ENCODE measurements at places on chromosomes 11 and 22.

GRCh38 chr11:108498046-108498815 is at the start of gene POGLUT3:
Gene POGLUT3 (minus strand): TSS chr11:108498384. CDS start chr11:108498366, 18 bp downstream.
- DNase-seq, result peak; percentile 23

- no peak for DNase-seq
Measured at GRCh38 chr11:109145287-109145686, 276.7 kb upstream of the C11orf87 start.

- DNase-seq, result no peak
Measured at GRCh38 chr22:19976671-19977070, 35.1 kb upstream of the TXNRD2 start.

GRCh38 chr22:41831828-41832552 is 915 bp upstream of the SREBF2 start:
- DNase-seq, result no peak

DNA sequence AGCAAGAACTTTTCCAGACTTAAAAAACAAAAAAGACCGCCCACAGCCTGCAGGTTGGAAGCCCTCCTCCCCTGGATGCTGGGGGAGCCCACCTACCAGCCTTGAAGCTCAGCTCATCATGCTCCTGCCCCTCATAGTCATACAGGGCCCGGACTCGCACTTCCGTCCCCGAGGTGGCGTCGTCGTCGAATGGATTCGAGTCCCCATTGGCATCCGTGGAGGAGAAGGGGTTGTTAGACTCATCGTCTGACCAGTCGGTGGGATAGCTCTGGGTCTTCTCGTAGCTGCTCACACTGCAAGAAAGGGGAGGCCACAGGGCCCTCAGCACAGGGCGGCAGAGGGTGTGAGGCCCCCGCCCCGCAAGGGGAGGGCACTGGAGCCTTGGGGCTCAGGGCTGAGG is 19.0 kb upstream of the ARFGAP3 start:
- no peak for DNase-seq

GRCh38 chr11:17573526-17573925 is 26.5 kb downstream of the OTOG start:
- no peak for DNase-seq

DNA sequence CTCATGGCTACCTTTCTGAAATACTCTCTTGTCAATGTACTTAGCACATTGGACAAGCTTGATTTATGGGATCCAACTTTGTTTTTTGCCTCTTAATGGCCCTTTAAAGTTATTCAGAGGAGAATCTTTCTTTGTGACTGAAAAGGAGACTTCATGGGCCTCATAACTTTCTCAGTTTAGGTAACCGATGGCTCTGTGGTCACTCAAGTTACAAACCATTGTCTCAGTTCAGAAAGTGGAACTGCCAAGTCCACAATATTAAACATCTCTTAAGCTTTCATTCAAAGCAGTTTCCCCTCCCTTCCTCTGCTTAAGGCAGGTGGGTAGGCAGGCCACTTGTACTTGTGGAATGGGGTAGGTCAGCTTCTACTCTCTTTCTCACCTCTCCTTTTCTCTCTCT is 12.3 kb upstream of the ARL14EP start:
- DNase-seq, result no peak

DNA sequence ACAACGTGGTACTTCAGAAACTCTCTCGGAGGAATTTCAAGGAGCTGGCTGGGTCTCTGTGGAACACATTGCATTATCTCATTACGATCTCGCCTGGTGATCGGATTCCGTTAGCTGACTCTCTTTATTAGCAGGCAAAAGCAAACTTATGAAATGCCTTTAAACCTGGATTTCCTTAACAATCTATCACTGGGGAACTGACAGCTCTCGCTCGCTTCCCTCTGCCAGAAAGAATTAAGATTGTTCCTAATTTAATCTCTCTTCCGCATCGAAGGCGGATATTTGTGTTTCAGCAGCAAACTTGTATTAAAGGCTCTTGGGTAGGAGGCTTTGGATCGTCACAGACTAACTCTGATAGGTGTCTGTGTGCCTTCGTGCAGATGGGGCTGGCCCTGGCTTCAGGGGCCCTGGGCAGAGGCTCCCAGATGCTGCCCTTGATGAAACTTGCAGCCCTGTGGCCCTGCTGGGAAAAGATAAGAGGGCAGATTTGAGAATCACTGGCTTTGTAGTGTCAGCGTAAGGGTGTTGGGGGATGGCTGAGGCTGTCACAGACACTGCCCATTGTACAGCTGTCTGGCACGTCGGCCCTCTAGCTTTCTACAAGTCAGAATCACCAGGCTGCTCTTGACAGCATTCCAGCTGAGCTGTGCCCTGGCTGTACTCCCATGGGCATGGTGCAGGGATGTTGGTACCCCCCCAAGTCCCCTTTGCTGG is 162.2 kb upstream of the NECTIN1 start:
- peak; percentile 93 for DNase-seq

DNA sequence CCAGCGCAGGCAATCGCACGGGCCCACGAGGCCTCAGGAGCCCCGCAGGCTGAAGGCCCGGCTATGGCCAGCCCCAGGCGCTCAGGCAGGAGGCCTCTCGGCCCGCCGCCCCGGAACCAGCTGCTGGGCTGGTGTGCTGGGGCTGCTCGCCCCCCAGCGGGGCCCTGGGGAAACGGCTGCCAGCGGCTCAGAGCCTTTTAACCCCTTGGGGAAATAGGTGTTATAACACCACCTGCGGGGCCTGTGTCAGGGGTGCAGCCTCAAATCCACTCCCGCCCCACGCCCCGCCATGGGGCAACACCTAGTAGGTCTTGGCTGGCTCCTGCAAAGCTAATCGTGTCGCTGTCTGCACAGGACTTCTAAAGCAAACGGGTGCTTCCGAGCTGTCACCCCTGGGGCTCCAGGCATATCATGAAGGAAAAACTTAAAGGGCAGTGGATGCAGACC is 237.4 kb downstream of the TTC28 start:
- DNase-seq, result no peak

GRCh38 chr11:73149105-73149504 is 7.0 kb upstream of the FCHSD2 start:
- no peak for DNase-seq

GRCh38 chr11:16815047-16815767 is 76.8 kb downstream of the C11orf58 start:
- DNase-seq, result no peak
